ENCODE measurements at places on chromosomes 12 and 14.

- no peak for DNase-seq
These were observed 10.2 kb downstream of the FBXW8 start for GRCh38 chr12:116920939-116921338.

GRCh38 chr12:30624009-30624408 lies 71.7 kb downstream of the IPO8 start:
- no peak for DNase-seq

GRCh38 chr12:54981796-54982195 lies 2.8 kb downstream of the TESPA1 start:
- DNase-seq: no peak

- no peak for DNase-seq
These were observed 202.0 kb upstream of the AMIGO2 start for GRCh38 chr12:47281667-47282171.

GRCh38 chr12:9343731-9344130 lies 135.5 kb upstream of the PZP start:
- DNase-seq: no peak

DNA sequence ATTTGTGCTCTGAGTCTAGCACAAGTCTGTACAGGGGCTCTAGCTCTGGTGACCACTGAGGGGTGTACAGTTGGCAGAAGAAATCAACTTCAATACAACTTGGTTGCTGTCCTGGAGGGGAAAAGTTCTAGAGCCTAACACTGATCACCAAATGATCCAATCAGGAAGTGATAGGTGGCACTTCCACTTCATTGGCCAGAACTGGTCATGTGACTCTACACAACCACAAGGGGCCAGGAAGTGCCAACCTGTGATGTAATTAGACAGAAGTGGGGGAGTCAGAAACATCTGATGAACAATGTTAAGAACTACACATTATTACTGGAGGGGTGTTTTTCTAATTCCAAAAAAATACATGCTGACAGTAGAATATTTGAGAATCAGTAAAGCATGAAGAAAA lies 401.6 kb downstream of the VRK1 start:
- DNase-seq: no peak

DNA sequence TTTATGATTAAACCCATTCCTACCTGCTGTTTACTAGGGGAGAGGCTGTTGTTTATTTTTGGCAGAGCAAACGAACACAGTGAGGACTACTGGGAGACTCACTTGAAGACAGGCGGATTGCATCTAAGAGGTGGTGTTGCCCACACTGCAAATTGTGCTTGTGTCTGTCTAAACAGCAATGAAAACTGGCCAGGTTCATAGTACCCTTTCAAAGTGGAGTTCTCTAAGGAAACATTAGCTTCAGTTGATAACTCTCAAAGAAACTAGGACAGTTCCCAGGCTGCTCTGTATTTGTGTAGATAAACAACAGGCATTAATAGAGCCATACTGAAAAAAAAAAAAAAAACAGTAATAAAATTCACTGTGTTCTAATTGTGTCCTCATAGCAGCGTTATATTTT lies 466.0 kb upstream of the RGS6 start:
- DNase-seq: no peak

DNA sequence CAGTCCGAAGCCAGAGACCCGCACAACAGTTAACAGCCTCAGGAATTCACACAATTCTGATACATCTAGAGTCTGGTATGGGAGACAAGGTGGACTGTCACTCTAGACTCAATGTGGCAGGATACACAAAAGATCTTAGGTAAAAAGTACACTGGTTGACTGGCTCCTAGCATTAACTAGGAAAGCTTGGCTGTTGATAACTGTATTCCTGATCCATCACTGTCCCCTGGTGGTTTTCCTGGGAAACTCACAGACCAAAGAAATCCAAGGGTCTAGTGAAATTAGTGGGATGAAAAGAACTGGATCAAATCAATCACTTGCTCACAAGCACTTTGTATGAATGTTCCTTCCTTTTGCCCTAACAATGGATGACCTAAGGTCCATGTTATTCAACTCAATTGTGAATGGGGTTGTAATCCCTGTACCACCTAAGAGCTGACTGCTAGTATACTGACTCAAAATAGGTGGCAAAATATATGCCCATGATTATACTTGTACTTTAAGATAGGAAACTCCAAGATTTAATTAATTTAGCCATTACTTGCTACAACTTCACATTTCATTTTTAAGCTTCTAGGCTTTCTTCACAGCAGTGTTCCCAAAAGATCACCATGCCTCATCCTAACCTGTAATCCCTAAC lies 14.0 kb downstream of the NPC2 start:
- no peak for DNase-seq
